DMS79 treated with DMSO at 0.1 percent for 48 hours (cell line): ENCODE measurements at places on chromosomes 16 and 17.

DNA sequence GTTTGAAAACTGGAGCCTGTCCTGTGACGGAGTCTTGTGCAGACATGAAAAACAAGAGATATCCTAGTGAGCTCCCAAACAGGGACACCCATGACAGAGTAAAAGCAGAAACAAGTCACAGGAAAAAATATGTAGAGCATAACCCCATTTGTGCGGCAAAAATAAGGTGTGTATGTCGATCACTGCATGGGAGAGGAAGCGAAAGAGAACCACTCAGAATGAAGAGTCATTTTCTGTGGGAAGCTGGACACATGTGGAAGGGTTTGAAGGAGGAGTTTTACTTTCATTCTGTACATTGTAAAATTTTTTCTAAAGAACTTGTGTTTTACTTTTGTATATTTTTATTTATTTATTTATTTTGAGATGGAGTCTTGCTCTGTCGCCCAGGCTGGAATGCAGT lies 72.1 kb downstream of the JPH3 start:
- no peak for DNase-seq

- DNase-seq: no peak
Measured at GRCh38 chr16:83911290-83911689, 12.4 kb downstream of the MLYCD start.

DNA sequence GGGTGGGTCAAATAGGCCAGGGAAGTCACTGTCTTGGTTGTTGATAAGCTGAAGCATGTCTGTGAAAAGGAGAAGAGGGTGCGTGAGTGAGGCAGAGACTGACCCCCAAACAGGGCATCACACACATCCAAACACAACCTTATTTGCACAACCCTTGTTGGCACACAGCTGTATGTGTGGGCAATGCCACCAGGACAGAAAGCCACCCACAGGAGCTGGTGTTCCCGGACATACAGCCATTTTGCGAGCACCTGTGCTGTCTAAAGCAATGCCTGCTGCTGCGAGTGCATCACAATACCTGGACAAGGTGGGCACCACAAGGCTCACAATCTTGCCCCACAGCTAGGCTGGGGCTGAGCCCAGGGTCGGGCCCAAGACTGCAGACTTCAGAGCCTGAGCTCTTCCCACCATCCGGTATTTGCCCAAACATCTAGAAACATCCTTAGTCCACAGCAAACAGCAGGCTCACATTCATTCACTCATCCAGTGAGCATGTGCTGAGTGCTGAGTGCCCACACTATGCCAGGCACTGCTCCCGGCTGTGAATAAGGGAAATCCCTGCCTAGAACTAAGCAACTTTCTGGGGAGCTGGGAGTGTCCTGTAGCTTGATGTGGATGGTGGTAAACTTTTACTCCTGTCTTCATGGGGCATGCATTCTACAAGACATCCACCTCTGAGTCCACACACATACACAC lies 16.2 kb downstream of the SREBF1 start:
- DNase-seq: no peak

DNA sequence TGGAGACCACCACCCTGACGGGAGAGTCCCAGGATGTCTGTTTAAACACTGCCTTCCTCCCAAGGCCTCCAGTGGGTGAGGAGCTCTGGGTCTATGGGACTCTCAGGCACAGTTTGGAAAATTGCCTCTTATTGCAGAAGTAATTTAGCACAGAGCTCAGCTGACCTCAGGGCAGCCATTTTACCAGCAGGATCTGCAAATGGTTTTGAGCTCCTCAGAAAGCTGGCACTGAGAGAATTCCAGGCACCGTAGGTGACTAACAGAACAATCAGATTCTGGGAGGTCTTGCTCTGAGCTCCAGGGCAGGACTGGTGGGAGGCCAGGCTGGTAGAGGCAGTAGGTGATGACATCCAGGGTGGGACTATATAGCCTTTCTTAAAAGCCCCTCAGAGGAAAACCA lies 17.3 kb upstream of the C16orf74 start:
- no peak for DNase-seq

- DNase-seq: peak; percentile 33
Measured at GRCh38 chr16:75110637-75111513, 5.7 kb downstream of the LDHD start.

GRCh38 chr16:89048090-89048725 lies 45.4 kb upstream of the ACSF3 start:
- no peak for DNase-seq

- no peak for DNase-seq
Measured at GRCh38 chr17:63975541-63976092, 2.9 kb upstream of the SCN4A start.

DNA sequence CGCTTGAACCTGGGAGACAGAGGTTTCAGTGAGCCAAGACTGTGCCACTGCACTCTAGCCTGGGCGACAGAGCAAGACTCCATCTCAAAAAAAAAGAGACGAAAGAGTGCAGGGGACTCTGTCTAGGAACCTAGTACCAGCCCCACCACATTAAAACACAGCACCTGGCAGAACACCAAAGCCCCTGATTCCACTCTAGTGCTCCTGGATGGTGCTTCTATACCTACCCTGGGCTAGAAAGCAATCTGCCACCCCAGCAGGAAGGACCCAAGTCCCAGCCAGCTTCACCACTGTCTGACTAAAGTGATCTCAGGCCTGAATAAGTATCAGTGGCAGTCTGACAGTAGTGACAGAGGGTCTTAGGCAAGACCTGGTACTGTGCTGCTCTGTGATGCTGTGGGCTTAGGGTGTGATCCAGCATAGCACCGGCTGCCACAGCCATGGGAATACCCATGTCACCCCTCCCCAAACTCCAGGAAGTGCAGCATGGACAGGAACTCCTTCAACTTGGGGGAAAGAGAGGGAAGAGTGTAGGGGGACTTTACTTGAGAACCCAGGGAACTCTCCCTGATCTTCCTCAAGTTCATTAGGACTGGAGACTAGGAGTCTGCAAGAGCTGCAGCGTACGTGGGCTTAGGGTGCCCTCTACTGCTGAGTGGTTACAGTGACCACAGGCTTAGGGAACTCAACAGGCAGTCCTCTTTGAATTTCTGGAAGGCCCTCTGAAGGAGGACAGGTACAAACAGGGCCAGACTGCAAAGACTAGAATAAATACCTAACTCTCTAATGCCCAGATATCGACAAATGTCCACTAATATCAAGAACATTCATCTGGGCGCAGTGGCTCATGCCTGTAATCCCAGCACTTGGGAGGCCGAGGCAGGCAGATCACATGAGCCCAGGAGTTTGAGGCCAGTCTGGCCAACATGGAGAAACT lies 30.0 kb upstream of the RNF43 start:
- peak; percentile 15 for DNase-seq

- no peak for DNase-seq
Measured at GRCh38 chr17:63124958-63125357, 158.9 kb downstream of the TANC2 start.

GRCh38 chr16:12649356-12649755 lies 154.3 kb downstream of the CPPED1 start:
- DNase-seq: no peak

DNA sequence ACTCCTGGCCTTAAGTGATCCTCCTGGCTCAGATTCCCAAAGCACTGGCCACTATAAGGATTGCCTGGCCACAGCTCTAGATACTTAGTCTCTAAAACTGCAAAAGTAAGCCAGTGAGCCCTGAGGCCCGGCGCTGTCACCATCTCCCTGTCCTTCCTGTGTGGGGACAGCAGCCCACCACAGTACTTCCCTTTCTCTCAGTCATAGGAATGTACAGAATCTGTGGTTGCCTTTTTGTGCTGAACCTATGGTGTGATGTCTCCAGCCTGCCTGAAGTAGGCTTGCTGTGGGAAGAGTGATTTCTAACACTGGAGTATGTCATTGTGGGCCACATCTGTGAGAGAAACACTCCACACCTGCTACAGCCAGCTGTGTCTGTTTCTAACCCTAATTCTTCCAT lies 24.7 kb downstream of the NTAN1 start:
- no peak for DNase-seq

DNA sequence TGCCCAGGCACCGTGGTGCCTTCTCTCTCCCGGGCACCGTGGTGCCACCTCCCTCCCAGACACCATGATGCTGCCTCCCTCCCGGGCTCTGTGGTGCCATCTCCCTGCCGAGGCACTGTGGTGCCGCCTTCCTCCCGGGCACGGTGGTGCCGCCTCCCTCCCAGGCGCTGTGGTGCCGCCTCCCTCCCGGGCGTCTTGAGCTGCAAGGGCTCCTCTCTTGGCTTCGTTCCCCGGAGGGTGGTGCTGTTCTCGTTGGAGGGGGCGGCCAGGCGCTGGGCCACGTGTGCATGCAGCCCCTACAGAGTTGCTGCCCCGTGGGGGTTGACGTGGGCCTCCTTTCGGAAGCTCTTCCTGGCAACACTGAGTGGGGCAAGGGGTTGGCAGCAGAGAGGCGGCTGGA lies 8.2 kb downstream of the CENPX start:
- DNase-seq: no peak

GRCh38 chr17:34958438-34958837 lies 2.8 kb downstream of the CCT6B start:
- no peak for DNase-seq

GRCh38 chr17:43718544-43718943 lies 40.0 kb downstream of the SOST start:
- no peak for DNase-seq

DNA sequence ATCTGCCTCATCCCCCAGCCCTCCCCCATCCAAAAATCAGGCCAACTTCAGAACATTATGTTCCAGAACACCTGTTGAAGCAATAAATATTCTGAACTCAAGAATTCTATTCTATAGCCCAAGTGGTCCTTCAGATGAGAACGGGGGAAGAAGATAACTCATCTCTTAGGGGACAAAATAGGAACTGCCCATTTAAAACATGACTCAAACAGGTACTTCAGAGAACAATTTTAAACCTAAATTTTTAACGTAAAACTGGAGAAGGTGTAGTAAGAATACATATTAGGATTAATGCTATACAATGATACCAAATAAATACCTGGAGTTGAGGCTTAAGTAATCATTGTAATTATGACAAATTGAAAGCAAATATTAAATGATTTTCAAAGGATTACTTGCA lies 112.1 kb downstream of the CDYL2 start:
- DNase-seq: no peak

- no peak for DNase-seq
Measured at GRCh38 chr17:57862694-57863667, 13.1 kb upstream of the MRPS23 start.

DNA sequence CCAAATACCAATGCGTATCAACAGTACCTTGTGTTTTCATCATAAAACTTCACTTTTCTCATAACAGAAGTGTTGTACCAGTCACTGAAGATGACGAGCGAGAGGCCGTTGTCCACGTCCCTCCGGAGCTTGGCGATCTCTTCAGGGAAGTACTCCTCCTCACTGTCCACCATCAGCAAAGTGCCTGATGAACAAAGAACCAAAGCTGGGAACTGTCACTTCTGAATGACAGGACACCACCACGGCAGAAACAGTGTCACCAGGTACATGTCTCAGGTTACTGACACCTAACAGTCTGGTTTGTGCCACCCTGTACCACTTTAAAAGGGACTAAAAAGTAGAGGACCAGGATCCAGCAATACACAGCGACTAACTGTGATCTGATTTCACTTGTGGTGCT lies 25.0 kb upstream of the SLC38A8 start:
- DNase-seq: no peak

GRCh38 chr17:48486557-48486956 lies 44.3 kb downstream of the HOXB1 start:
- DNase-seq: no peak

DNA sequence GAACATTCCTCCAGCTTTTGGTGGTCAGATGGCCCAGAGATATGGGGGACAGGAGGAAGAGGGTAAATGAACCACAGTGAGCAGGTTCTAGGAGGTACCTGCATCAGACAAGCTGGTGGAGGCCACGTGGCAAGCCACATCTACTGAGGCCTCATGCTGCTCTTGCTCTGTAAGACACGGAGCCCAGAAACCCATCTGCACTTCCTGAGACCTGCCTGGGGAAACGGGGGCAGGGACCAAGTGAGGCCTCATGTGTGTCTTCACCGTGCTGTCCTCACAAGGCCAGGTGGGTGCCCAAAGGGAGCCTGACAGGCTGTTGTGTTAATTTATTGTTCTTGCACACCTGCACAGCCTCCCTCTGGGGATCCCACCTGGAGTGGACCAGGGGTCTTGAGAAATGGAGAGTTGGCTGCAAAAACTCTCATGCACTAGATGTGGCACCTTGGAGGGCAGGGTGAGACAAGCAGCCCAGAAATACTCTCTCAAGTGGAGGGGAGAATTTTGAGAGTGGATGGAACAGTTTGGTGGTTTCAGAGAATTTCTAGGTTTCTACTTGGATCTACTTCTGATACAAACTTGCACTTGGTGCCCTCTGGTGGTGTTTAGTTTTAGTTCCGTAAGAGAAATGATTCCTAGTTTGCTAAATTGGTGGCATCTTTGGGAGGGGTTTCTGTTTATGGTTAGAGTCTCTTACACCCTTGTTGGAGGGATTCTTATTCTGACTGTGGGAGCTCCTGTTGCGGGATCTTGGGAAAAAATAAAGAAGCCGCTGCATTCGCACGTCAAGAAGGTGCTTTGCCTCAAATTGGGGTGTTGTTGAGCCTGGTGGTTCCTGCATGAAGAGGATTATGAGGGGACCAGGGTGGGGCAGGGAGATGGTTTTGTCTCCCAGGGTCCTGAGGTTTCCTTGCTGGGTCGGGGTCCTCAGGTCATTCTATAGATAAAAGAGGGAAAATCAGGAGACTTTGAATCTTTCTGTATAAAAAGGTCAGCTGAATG lies 47.5 kb downstream of the SLC6A2 start:
- DNase-seq: peak; percentile 33

GRCh38 chr17:17570798-17571716 lies 20.5 kb downstream of the PEMT start:
- no peak for DNase-seq

DNA sequence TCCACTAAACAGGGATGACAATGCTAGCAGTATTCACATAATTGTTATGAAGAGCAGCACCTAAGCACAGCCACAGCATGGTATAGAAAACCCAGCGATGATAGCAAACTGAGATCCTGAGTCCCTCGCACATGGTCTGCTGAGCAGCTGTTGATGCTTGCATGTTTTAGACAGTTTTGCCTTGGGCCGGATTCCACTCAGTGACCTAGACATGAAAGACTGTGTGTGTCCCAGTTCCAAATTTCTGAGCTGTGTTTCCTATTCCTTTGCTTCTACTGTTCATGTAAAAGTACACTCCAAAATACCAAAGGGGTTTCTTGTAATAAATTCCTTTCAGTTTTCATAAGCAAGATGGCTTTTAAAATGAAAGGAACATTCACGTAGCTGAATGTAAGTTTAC lies 30.8 kb upstream of the CMTR2 start:
- no peak for DNase-seq

DNA sequence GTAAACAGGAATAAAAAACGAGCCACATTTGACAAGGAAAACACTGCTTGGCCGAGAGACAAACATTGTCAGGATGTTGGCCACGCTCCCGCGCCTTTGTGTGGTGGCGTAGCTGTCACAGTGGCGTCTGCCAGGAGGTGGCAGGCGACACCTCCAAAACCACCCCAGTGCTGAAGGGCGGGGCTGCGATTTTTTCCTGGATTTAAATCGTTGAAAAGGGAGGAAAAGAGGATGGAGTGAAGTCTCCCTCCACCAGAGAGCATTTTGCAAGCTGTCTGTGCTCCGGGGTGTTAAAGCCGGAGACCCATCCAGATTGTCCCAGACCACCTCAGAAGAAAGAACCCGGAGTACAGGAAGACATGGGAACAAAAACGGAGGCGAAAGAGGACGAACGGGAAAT lies 12.7 kb downstream of the MRM3 start:
- no peak for DNase-seq

- no peak for DNase-seq
Measured at GRCh38 chr16:72811188-72811720, 236.7 kb downstream of the ZFHX3 start.
